ENCODE measurements at places on chromosomes 5 and 9.
A peak's percentile ranks its signal among the peaks of the same experiment; 100 is the strongest.

DNA sequence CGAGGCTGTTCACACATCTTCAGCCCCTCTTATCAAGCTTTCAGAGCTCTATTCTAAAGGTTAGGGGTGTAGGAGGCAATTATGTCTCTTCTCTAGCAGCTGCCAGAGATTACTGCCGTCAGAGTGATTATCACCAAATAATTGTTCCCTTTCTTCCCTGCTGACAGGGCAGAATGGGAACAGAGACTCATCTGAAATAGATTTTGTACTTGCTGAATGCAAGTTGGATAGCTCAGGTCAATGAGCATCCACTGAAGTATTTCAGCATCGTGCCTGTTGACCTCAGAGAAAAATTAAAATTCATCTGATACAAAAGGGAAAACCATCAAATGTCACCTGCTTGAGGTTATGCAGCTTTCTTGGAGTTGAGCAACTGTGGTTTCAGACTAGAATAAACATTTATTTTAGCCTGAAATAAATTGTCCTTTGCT, 213.7 kb upstream of the MAP3K1 start:
- no peak for DNase-seq

DNA sequence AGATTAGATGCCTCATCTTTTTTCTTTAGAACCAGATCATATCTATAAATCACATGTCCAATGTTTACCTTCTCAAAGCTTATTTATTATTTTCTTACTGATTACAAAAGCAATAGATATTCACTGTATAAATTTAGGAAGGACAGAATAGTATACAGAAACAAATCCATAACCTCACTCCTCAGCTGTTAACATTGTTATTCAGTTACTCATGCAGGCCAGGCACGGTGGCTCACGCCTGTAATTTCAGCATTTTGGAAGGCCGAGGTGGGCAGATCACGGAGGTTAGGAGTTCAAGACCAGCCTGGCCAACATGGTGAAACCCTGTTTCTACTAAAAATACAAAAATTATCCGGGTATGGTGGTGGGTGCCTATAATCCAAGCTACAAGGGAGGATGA, 15.3 kb downstream of the STOM start:
- DNase-seq, result no peak

GRCh38 chr9:18710065-18710464, 236.1 kb downstream of the ADAMTSL1 start:
- DNase-seq, result no peak

- no peak for DNase-seq
Observed at GRCh38 chr9:93326654-93327053, 124.8 kb upstream of the FAM120A start.

DNA sequence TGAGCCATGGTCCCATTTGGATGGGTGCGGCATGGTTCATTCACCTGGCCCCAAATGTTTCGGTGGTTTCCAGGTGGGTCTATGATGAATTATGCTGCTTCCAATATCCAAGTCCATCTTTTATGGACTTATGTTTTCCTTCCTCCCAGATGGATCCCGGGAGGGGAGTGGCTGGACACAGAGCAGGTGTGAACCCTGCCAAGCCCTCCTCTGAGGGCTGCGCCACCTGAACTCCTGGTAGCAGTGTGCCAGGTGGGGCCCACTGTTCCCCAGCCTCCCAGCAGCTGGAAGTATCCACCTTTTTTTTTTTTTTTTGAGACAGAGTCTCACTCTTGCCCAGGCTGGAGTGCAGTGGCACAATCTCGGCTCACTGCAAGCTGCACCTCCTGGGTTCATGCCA, 42.9 kb downstream of the WNK2 start:
- no peak for DNase-seq

DNA sequence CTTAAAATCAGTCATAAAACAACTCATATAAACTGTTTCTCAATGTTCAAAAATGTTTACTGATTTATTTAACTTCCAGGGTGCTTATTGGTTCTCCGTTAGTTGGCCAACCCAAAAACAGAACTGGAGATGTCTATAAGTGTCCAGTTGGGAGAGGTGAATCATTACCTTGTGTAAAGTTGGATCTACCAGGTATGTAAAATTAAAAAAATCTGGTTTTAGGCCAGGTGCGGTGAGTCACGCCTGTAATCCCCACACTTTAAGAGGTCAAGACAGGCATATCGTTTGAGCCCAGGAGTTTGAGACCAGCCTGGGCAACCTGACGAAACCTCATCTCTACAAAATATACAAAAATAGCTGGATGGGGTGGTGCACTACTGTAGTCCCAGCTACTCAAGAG, 73.7 kb downstream of the ITGA1 start:
- DNase-seq, result no peak

DNA sequence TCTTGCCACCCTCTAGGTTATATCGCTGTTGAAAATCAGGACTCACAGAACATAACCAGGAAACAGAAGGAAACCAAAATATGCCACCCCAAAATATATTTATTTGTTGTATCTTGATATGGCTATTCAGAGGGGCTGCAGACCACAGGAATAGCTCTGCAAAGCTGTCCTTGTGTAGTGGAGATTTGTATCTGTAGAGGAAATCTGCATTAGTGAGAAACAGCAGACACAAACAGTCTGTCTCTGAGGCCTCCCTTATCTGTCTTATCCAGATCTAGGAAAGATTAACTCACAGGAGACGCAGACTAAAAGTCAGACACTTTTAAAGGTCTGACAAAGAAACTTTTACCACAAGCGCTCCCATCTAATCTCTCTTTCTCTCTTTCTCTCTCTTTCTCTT, 54.1 kb upstream of the CEMIP2 start:
- DNase-seq, result no peak

DNA sequence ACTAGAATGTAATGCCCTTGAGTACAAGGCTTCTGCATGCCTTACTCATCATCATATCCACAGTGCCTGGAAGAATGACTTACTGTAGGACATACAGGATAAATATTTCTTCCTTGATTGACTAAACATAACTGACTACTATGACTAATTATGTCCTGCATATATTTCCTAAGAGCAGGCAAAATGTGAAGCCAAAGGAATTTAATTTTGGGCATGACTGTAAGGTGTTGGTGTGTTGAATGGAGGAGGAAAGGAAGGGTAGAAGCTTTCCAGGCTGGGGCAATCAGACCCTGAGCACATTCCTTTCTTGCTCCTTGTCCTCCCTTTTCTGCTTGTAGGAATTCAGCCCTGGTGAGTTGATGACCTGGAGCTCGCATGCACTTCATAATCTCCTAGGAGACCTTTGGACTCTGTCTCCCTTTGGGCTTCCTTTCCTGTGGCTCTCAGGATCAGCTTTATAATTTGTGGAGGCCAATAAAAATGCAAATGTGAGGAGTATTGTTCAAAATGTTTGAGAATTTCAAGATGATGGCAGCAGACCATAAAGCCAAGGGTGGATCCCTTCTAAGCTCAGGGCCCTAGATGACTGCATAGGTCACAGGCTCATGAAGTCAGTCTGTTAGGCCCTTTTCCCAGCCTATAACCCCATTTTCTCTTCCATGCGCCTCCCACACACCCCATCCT, 174.0 kb downstream of the HMHB1 start:
- DNase-seq, result no peak

DNA sequence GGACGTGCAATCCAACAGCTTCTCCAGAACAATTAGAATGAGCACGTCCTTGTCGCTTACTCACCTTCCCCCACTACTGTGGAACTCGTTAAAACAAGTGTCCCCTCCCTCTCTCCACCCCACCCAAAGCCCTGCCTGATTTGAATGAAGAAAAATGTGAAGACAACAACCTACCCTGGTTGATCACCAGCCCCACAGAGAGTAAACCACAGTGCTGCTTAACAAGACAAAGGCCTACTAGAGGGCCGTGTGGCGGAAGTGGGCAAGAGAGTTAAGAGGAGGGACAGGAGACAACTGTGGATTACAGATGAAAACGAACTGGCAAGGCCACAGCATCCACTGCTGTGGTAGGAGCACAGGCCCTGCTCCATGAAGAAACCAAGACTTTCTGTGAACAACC, 51.1 kb downstream of the CDK5RAP2 start:
- DNase-seq, result no peak

DNA sequence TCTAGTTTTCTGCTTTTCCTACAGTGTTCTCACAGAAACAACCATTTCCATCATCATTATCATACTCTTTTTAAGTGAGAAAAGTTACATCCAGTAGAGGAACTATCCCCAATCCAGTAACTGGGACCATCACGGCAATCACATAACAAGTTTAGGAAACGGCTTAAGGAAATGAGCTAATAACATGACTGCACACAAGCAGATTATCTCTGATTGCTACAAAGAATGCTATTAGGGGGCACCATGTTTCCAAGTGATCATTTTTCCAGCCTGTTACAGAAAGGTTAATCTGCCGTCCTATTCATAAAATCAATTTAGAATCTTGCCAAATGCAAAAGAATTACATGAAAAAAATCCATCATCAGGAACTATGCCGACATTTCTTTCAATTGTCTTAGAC, 94.6 kb downstream of the EFNA5 start:
- no peak for DNase-seq

DNA sequence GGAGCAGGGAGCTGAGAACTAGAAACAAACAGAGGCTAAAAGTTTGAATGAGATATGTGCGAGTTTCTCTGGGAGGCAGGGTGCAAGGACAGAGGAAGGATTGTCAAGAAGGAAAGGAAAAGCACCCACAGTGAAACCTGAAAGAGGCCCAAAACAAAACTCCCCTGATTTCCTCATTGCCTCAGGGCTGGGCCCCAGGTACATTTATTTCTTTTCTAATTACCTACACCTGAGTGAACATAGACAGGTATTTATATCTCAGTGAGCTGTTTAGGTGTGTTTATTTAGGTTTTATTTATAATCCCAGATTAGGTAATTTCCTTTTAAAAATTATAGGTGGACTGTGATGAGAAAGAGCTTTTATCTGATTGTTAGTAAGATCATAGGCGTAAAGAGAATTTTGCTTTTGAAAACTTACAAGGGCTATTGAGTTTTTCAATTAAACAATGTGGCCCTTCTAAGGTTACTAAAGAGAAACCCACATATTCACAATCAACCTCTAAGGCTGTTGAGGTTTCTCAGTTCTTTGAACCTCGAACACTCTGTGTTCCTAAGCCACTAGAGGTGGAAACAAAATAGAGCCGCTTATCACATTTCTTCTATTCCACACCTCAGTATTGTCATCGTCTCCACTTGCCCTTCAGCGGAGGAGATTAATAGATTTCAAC, 344.8 kb downstream of the ZNF608 start:
- no peak for DNase-seq

DNA sequence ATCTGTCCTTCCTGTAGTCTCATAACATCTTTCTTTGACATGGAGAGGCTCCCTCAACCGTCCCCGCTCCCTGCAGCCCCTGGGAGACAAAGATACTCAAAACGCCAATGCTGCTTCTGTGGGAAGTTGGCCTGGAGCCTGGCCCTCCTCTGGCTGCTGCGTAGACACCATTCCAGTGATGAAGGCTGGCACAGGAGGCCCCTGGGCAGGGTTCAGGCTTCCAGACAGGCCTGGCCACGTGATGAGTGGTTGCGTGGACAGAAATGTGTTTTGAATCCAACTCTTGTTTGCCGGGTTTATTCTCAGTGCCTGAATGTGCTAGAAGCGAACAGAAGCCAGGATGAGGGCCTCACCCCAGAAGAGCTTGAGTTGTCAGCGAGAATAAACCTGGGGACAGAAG, 43.2 kb upstream of the NKX2-5 start:
- DNase-seq, result peak; percentile 90

- DNase-seq, result no peak
Observed at GRCh38 chr5:78062645-78063044, 231.9 kb downstream of the AP3B1 start.

GRCh38 chr9:8637626-8638025, 838.0 kb upstream of the DMAC1 start:
- DNase-seq, result no peak

GRCh38 chr9:73162987-73163768, 11.5 kb downstream of the ANXA1 start:
- no peak for DNase-seq

DNA sequence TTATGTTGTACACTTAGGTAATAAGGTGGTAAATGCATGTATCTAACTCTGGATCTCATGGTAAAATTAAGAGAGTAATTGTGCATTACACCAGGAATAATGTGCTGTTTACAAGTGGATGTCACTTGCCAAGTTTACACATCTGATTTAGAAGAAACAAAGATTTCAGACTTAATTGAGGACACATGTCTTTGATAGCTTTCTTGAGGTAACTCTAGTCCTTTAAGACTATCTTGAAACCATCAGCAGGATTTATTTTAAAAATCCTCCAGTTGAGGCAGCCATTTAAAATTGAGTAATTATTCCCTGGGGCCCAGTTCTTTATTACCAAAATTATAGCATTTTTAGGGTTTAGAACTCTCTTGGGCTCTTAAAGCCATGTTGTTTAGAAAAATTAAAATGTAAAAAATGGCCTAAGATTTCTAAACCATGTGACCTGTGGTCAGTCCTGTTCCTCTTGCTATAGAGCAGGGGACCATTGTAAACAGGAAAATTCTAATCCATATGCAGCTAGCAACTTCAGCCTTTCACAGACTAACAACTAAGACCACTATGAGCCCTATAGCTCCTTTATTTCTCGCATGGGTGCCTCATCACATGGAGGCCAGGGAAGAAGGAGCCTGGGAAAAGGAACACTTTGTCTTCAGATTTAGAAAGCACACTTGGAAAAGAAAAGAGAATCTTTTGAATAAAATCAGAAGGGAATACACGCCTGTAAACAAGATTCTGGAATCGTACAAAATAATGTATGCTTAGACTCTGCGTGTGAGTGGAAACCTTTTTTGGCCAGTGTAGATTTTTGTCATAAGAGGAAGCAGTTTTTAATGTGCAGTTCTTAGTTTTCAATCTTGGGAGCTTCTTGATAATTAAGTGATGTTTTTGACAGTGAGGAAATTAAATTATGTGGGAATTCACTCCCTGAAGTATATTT, 71.2 kb downstream of the ZSWIM6 start:
- no peak for DNase-seq

- no peak for DNase-seq
Observed at GRCh38 chr9:38486056-38486615, 61.9 kb upstream of the IGFBPL1 start.

DNA sequence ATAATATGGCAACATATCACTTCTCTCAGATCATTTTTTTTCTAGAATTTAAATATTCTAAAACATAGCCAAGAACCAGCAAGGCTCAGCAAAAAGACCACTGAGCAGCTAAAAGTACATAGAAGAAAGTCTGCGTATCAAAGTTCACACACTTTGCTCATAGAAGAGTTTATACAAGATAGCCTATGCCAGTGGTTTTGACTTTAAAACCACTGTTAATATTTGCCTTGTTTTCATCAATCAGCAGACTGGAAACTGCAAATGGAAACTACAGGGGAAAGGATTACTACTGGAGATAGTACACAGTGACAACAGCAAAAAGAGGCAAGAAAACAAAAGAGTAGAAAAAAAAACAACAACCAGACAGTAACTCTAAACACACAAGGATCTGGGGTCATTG, 483.3 kb downstream of the ZSWIM6 start:
- DNase-seq, result no peak

DNA sequence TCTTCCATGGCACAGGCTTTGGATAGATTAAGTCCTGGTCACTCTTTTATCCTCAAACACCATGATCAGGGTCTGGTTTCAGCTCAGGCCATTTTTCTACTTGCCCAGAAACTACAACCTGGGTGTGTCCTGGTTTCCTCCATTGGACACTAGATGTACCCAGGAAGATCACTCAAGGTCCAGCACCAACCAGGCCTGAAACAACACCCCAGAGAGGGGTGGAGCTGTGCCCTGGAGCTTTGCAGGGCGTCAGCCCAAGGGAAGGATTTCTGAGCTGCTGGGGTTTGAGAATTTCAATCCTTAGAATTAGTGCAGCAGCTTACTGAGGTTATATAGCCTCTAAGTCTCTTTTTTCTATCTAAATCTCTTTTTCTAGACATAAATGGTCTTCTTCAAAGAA, 722.0 kb downstream of the MTRR start:
- no peak for DNase-seq
